T-cell (primary cell): ENCODE measurements at places on chromosomes 5 and 9. TPM values are rescaled to one million over a fixed set of nuclear protein-coding genes. Genes with fewer than 3 reads are reported as not detected.

- DNase-seq, result no peak
Observed at GRCh38 chr5:69004676-69005075, 89.1 kb upstream of the SLC30A5 start.

- DNase-seq, result no peak
Observed at GRCh38 chr9:350384-350783, 135.7 kb downstream of the DOCK8 start.

- DNase-seq, result no peak
Observed at GRCh38 chr9:108710424-108710823, 145.4 kb downstream of the ACTL7B start.

DNA sequence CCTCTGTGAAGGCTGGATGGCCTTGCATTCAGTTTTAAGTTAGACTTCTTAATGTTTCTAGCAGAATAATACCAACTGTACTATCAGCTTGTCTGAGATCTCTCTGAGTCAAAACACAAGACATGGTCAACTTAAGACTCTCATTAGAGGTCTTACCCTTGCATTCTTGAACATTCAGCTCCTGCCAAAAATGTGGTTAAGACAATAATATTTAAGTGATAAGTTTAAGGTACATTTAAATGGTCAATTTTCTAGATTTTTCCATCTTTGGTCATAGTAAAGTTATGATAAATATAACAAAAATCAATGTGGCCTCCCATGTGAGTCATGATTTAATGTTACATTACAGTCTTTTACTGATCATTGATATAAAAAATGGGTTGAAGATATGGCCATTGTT lies 75.0 kb downstream of the NR2F1 start:
- no peak for DNase-seq

GRCh38 chr5:140267201-140267540 lies 35.7 kb downstream of the PFDN1 start:
- no peak for DNase-seq

DNA sequence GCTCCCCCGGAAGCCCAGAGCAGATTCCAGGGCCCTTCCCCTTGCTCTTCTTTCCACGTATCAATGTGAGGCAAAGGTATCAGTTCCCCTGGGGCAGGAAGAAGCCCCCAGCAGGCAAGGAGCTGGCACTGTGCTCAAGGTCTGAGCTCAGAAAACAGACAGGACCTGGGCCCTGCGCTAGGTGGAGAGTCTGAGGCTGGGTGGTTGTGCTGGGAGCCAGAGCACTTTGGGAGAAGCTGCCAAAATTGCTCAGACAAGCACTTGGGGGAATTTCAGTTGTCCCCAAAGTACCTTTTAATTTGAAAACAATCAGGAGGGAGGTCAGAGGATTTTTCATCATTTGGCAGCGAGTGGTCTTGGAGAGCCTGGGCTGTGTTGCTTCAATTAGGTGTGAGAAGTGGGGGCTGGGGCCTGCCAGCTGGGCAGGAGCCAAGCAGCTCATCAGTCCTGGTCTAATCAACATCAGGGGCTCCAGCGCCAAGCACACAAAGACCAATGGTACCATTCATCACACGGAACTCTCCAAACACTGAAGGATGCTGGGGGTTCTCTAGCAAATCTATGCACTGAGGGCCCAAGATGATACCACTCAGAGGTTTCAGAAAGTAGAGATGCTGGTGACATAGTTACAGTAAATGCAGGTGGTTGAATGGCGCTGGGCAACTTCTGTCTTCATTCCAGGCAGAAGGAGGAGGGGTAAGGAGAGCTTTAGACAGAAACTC lies 176.5 kb downstream of the SNX18 start:
- no peak for DNase-seq

GRCh38 chr9:125431012-125431305 lies 169.3 kb downstream of the GAPVD1 start:
- no peak for DNase-seq

GRCh38 chr5:159341906-159342310 lies 11.6 kb upstream of the IL12B start:
- peak; percentile 46 for DNase-seq

- DNase-seq, result no peak
Observed at GRCh38 chr9:128788445-128788844, 1.4 kb downstream of the TBC1D13 start.

DNA sequence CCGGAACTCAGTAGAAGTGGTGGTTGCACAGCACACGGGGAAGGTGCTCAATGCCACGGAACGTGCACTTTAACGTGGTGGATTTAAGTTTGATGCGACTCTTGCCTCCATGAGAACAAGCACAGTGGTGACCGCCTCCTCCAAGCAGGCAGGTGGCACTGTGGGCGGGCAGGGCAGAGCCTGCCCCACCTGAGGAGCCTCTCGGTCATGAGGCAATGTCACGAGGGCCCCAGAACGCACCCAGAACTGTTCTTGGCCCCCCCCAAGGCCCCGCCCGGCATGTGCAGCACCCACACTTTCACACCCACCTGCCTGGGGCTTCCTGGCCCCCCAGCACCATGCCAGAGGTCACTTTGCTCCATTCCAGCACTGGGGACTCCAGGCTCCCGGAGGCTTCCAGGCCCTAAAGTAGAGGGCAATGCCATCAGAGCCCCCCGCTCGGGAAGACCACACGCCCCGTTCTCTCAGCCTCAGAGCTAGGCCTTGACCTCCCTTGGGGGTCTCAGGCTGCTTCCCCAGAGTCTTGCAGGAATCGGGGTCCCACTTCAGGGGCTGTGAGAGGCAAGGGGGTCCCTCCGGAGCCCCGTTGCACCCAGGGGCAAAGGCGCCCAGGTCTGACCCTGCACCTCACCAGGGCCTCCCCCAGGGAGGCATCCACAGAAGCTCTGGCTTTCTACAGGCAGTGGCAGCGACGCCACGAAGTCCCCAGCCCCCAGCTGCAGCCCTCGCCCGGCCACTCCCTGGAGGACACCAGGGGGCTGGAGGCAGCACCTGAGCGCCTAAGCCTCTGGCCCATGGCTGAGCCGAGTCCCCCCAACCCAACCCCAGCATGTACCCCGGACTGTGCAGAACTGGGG lies 14.0 kb downstream of the CCDC187 start:
- DNase-seq, result no peak

GRCh38 chr5:123401320-123401719 lies 21.9 kb downstream of the CEP120 start:
- DNase-seq, result no peak

- no peak for DNase-seq
Observed at GRCh38 chr9:114169952-114170770, 14.8 kb downstream of the COL27A1 start.

GRCh38 chr5:67073045-67073680 lies 123.4 kb downstream of the CD180 start:
- no peak for DNase-seq

GRCh38 chr5:83492331-83492730 lies 20.8 kb downstream of the VCAN start:
- DNase-seq, result no peak

DNA sequence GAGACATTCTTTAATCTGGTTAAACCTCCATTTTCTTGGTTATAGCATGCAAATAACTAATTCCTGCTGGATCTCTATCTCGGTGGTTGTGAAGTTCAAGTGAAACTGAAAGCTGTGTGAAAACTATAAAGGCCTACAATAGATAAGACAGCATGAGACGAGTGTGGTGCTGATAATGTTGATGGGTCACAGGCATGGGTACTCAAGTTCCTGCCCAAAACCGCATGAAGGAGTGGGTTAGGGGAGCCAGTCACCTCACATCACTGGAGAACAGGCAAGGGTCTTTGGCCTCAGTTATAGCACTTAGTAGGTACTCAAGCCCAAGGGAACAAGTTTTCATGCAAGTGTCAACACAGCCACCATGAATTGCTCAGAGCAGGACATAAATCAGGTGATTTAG lies 16.7 kb downstream of the HMHB1 start:
- DNase-seq, result no peak

DNA sequence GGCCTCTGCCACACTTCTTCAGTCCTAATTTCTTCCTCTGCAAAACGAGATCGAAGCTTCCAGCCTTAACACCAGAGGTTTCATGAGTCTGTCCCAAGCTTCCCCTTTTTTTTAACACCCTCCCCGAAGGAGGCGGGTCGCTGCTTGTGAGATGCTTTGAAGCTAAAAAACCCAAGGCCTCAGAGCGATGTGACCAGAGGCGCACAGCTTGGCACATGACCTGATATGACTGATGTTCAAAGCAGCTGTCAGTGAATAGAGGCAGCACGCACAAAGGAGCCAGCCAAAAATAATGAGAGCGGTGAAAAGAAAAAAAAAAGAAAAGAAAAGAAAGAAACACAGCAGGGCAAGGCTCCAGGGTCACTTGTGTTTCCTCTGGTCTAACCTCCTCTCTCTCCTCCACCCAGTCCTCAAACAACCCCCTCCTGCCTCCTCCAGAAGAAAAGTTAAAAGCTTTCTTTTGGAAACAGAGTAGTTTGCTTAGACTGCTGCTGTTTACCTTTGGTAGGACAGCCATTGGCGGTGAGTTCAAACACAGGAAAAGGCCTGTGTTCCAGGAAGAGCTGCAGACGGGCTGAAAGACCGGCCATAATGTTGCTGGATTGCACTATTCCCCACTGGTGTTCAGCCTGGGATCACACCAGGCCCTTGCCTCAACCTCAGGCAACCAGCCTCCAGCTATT lies 10.9 kb upstream of the ZNF366 start:
- no peak for DNase-seq

- DNase-seq, result no peak
Observed at GRCh38 chr5:179317411-179318220, 27.6 kb downstream of the ADAMTS2 start.

- DNase-seq, result no peak
Observed at GRCh38 chr5:125140855-125141254, 394.4 kb upstream of the ZNF608 start.

DNA sequence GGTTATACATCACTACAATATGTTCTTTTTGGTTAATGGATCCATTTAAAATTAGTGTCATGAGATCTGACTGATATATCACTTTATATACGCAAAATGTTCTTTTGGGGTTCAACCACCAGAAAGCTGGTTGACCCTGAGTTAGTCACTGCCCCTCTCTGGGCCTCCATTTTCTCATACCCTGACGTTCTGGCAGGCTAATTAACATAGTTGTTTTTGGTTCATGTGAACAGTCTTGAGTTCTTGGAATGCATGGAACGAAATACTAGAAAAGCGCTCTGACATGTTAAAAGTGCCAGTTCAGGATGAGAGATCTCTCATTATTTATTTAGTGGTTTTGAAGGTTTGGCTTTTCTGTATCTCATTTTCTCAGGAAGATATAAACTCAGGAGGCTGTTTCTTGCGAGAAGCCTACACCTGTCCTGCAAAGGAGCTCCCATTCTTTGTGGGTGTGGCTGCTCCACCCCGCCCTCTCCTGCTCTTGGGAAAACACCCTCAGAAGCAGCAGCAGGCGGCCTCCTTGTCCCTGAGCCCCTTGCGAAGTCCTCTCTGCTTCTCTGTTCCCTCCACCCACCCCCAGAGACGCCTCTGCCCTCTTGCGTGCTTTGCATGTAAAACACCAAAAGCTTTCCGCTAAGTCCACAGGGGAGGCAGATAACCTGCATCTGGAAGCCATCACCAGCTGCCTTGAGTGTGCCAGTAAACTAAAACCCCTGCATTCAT lies 302.4 kb upstream of the PANK3 start:
- DNase-seq, result no peak

DNA sequence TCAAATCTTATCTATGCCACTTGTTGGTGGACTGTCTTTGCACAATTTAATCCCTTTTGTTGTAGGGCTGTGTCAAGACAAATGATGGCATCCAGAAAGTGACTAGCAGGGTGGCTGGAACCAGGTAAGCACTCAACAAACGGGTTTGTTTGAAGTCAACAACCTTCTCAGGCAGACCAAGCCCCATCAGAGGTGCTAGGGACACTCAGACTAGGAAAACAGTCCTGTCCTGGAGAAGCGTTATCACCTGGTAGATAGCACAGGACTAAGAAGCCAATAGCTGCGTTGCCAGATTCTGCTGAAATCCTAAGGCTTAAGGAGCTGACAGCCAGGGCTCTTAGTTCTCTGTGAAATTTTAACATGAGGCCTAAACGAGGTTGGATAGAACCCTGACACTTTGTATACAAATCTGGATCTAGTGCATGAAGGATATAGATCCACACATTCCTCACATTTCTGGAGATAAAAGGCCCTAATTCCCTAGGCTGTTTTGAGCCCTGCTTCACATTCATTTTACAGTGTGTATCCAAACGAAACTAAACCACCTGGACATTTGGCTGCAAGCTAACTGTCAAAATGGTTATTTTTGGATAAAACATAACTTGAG lies 179.8 kb downstream of the DCP2 start:
- no peak for DNase-seq

DNA sequence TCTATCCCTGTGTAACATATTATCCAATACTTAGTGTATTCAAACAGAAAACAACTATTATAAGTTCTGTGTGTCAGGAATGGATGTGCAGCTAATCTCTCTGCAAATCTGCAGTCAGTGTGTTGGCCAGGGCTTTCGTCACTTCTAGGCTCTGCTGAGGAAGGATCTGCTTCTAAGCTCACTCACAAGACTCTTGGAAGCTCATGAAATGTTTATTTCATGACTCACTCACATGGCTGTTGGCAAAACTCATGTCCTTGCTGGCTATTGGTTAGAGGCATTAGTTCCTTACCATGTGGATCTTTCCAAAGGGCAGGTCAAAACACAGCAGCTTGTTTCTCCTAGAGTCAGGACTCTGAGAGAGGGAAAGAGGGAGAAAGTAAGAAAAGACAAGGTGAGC lies 367.4 kb upstream of the SMARCA2 start:
- no peak for DNase-seq

DNA sequence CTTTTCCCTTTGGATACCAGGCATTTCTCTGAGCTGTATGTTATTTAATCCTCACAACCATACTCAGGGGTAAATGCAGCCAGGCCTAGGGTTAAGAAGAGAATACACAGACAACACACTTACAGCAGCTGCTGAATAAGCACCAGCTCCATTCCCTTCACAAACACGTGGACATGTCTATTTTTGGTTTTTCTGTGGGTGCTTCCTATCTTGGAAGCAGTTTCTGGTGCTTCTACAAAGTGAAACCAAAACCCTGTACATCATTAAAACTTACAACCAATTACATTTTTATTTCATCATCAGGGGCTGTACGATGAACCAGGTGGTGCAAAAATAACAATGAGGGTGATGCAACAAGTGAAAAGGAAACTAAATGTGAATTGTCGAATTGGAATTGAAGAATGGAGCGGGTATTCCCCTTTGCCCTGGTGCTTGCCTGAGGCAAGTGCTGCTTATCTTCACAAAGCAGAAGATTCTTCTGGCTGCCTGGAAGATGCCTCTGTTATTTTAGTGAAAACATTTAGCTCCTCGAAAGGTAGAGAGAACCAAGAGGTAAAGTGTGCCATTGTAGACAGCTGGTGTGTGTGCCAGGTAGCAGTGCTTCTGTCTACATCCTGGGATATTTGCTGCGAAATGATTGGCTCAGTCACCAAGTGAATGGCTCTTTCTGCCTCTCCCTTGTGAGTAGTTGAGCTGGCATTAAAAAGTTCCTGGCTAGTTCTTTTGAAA lies 18.6 kb upstream of the IFNB1 start:
- peak; percentile 2 for DNase-seq

- DNase-seq, result no peak
Observed at GRCh38 chr9:6354072-6354686, 26.0 kb downstream of the TPD52L3 start.

Gene LCP2
- 355 TPM for total RNA-seq

Gene FAM221B
- not detected for total RNA-seq

Gene RXRA
- total RNA-seq, result 5.6 TPM

Gene GABRA1
- not detected for total RNA-seq

Gene PCDHA10
- not detected for total RNA-seq

Gene RMI1
- 6.9 TPM for total RNA-seq

Gene SOHLH1
- not detected for total RNA-seq

Gene TMEM245
- 32.5 TPM for total RNA-seq

Gene PDZD2
- total RNA-seq, result 1.2 TPM

Gene TAF11L2
- not detected for total RNA-seq

Gene TLX3
- total RNA-seq, result not detected

Gene LTC4S
- total RNA-seq, result 9.4 TPM

Gene CLIC3
- total RNA-seq, result 8.0 TPM

Gene BARHL1
- total RNA-seq, result not detected

Gene MLANA
- total RNA-seq, result not detected
